Type B pancreatic cell (in vitro differentiated cells): ENCODE measurements at places on chromosomes 6 and 20. TPM values are rescaled to one million over a fixed set of nuclear protein-coding genes. Genes with fewer than 3 reads are reported as not detected.
A peak's percentile ranks its signal among the peaks of the same experiment; 100 is the strongest.

The BPI gene
- 0.17 TPM in 1 of 2 replicates, not detected in the other for total RNA-seq

The PPP1R14C gene
- 12.6 and 19.2 TPM in 2 replicates for total RNA-seq

The CLIC5 gene
- total RNA-seq: 31.3 and 75.8 TPM in 2 replicates

The LEMD2 gene
- total RNA-seq: 58.2 and 64.7 TPM in 2 replicates

DNA sequence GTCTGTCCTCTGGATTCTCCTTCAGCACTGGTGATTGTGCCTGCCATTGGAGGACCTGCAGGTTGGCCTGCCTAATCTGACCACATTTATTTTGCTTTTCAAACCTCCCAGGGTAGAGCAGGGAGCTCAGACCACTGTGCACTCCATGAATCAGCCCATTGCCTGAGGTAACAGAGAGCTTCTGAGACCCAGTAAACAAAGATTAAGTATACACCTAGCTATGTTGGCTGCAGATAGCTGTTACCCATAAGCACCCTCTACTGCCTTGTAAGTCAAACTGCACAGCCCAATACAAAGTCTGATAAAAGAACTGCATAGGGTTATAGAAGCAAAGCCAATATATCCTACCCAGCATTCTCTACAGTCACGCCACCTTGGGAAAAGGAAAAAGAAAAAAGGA is 338.7 kb downstream of the HTR1B start:
- no peak overlapping the region for H3K4me3 ChIP-seq
- no peak overlapping the region for H3K27ac ChIP-seq
- H3K27me3 ChIP-seq: no peaks in the 10 kb centered on the region
- no peak for DNase-seq
- H3K36me3 ChIP-seq: no peaks in the 10 kb centered on the region

GRCh38 chr6:15430931-15431405 is 185.1 kb downstream of the JARID2 start:
- H3K36me3 ChIP-seq: peaks cover 9% of the 10 kb centered on the region
- H3K27ac ChIP-seq: peak overlapping the region; percentile 20
- no peaks in the 10 kb centered on the region for H3K27me3 ChIP-seq
- DNase-seq: no peak
- H3K4me3 ChIP-seq: no peak overlapping the region

DNA sequence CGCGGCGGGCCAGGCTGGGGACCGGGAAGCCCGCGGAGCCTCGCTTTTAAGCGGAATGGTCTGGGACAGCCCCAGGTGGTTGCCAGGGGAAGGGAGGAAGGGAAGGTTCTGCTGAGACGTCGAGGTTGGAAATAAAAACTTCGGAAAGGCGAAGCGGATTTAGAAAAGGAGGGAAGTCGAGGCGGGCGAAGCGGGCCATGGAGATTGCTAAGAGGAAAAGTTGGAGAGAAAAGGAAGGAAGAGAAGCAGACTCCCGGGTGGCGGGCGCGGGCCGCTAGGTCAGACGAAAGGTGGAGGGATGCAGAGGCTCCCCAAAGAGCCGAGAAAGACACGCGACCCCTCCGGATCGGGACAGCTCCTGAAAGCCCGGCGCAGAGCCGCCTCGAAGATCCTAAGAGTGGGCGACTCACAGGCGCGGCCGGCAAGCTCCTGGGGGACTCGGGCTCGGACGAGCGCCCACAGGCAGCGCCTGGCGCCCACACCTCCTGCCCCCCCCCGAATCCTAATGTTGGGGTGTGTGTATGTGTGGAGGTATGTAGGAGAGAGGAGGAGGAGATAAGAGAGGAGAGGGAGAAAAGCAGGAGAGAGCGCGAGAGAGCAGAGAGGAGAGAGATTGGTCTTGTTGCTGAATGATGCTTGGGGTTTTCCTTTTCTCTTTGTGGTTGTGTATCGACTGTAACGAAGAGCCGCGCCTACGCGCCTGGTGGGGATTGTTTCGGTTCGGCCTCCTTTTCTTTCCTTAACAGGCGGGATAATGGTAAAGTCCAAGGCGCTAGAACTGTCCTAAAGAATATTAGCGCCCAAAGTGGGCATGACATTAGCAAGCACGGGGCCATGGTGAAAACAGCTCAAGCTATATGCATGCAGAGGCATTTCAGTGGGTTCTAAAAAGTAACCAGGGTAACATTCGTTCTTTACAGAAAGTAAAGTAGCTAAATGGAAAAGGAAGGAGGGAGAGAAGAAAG is 1.5 kb downstream of the TFAP2B start:
- no peak for DNase-seq
- peak overlapping the region; percentile 89 for H3K4me3 ChIP-seq
- peak overlapping the region; percentile 95 for H3K27ac ChIP-seq
- H3K4me1 ChIP-seq: peaks cover 7% of the 10 kb centered on the region
- H3K36me3 ChIP-seq: peaks cover 19% of the 10 kb centered on the region

GRCh38 chr6:92139601-92140000 is 1279.8 kb downstream of the EPHA7 start:
- no peak overlapping the region for H3K27ac ChIP-seq
- no peak overlapping the region for H3K4me3 ChIP-seq
- DNase-seq: no peak
- no peaks in the 10 kb centered on the region for H3K36me3 ChIP-seq
- H3K27me3 ChIP-seq: no peaks in the 10 kb centered on the region
- no peaks in the 10 kb centered on the region for H3K4me1 ChIP-seq

DNA sequence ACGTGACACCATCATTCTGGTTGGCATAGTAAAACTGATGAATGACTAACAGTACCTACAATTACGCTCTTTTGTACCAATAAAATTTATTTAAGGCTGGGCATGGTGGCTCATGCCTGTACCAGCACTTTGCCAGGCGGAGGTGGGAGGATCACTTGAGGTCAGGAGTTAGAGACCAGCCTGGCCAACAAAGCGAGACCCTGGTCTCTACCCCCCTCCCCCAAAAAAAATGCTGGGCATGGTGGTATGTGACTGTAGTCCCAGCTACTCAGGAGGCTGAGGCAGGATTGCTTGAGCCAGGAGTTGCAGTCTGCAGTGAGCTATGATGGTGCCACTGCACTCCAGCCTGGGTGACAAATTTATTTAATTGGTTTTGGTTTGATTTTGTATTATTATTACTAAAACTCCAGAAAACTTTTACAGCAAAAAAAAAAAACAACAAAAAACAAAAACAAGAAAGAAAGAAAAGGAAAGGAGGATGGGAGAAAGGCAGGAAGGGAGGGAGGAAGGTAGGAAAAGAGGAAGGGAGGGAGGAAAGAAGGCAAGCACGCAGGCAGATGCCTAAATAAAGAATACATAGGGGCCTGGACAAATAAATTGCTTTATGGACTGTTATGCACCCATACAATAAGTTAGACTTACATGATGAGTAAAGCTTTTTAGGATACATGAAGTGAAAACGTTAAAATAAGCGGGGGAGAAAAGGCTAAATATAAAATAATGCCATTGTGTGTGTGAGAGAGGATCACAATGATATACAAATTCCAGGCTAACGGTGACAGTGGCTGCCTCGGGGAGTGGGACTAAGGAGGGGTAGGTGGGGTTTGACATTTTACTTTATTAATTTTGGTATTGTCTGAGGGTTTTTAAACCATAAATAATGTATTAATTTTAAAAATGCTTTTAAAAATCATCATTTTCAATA is 682 bp upstream of the ZSCAN9 start:
- H3K27me3 ChIP-seq: peaks cover 32% of the 10 kb centered on the region
- peaks cover 3% of the 10 kb centered on the region for H3K4me1 ChIP-seq

GRCh38 chr6:16765235-16765634 is 4.0 kb upstream of the ATXN1 start:
- H3K4me3 ChIP-seq: no peak overlapping the region
- H3K27ac ChIP-seq: no peak overlapping the region
- no peaks in the 10 kb centered on the region for H3K36me3 ChIP-seq
- no peaks in the 10 kb centered on the region for H3K27me3 ChIP-seq
- no peak for DNase-seq

DNA sequence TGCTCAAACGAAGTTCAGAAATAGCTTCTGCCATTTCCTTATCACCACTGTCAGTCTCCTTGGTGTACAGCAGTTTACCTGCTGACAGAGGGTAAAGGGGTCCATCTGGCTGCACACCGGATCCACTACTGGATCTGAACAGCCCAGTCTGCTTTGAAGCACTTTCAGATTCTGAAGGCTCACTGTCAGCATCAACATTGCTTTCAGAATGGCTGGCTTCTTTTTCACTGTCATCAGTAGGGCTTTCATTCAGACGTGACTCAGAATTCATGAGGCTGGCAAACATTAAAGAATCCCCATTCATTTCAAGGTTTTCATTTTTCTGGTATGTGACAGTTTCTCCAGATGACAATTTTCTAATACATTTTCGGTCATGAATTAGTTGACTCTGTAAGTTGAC is 21.0 kb upstream of the PNISR start:
- no peak for DNase-seq
- peaks cover 57% of the 10 kb centered on the region for H3K36me3 ChIP-seq
- no peaks in the 10 kb centered on the region for H3K27me3 ChIP-seq
- no peak overlapping the region for H3K4me3 ChIP-seq
- H3K27ac ChIP-seq: no peak overlapping the region
- H3K4me1 ChIP-seq: no peaks in the 10 kb centered on the region
